CD4-positive, alpha-beta T cell treated with Interleukin-10 for 1 hour (primary cell): ENCODE measurements at places on chromosomes 11 and 22.

- DNase-seq: no peak
Observed at GRCh38 chr11:62233730-62234129, 8.3 kb upstream of the SCGB1D2 start.

GRCh38 chr11:110375351-110375750 is 54.4 kb upstream of the FDX1 start:
- no peak for DNase-seq

- no peak for DNase-seq
Observed at GRCh38 chr11:69373251-69373635, 79.3 kb downstream of the MYEOV start.

DNA sequence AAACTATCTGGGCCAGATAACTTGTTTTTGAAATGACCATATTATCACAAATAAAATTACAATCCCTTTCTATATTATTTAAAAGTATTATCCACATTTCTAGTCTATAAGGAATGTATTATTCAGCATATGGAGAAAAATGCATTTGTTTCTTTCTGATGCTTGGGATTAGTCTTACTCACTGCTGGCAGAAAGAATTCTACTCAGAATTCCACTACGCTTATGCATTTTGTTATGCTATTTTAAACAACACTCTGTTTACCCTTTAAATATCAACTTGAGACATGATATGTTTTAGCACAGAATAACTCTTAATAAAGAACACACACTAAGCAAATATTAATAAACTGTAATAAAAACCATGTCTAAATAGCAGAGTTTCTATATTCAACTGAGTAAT is 77.6 kb upstream of the ANO3 start:
- no peak for DNase-seq

GRCh38 chr11:70521475-70522308 is 123.4 kb downstream of the CTTN start:
- DNase-seq: no peak

GRCh38 chr11:120392793-120393192 is 56.6 kb downstream of the ARHGEF12 start:
- no peak for DNase-seq

DNA sequence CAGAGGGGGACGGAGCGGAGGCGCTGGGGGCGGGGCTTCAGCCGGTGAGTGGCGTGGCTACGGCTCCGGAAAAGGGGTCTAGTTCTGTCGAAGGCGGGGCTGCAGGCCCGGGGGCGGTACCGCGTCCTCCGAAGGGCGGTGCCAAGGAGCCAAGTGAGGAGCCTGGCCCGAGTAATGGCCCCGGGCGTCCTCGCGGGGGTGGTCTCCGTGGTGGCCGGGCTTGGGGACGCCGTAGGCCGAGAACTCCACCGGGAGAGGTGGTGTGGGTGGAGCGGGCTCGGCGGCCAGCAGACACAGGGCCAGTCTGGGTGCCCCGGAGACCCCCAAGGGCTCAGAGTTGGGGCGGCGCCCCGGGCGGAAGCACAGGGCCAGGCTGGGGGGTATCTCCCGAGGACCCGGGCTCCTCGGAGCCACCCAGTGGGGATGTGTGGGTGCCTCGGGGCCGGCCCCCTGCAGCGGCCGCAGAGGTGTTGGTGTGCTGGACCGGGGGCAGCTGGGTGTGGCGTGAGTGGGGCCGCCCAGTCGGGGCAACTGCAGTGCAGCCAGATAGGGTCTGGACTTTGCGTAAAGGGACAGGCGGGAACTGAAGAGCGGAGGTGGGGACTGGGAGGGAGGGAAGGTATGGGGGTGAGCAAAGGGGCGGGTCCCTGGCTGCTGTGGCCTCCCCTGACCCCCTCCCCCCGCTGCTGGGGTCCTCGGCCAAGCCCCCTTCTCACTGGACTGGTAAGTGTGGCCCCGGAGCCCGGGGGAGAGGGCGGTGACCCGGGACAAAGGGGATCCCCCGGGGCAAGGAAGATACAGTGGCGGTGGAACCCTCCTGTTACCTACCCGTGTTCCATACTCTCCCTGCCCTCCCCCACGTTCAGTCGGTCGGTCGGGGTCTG is 838 bp downstream of the FKBP2 start:
- no peak for DNase-seq
